HS-5 (cell line): ENCODE measurements at places on chromosomes 4 and X.

- no peak for DNase-seq
Observed at GRCh38 chrX:47170861-47171692, 22.6 kb upstream of the UBA1 start.

GRCh38 chrX:49029876-49030275 is 13.3 kb downstream of the TFE3 start:
- no peak for DNase-seq

DNA sequence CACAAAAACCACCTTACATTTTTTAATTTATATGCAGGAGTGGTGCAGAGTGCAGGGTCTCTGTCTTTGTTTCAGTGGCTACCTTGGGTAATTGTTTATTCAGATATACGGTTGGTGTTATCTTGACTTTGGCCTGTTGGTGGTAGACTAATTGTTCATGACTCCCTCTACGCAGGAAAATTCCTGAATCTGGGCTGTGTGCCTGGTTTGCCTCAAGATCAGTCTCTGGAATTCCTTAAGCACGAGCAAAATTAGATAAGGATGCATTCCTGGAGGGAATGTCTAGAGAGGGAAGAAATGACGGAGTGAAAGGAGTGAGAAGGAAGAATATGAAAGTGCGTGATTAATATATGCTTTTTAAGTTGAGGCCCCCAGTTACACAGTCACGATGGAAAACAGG is 576.9 kb upstream of the PCDH10 start:
- DNase-seq = peak; percentile 8

- DNase-seq = no peak
Observed at GRCh38 chrX:40008791-40009461, 88.8 kb downstream of the BCOR start.

DNA sequence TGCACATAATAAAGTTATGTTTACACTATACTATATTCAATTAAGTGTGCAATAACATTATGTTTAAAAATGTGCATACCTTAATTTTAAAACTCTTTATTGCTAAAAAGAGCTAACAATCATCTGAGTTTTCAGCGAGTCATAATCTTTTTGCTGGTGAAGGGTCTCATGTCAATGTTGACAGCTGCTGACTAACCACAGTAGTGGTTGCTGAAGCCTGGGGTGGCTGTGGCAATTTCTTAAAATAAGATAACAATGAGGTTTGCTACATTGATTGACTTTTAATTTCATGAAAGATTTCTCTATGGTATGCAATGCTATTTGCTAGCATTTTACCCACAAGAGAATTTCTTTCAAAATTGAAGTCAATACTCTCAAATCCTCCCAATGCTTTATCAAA is 58.6 kb downstream of the C4orf46 start:
- DNase-seq = no peak

- DNase-seq = no peak
Observed at GRCh38 chr4:109451544-109452273, 18.1 kb downstream of the SEC24B start.

- DNase-seq = no peak
Observed at GRCh38 chrX:119646515-119646914, 40.3 kb upstream of the NKRF start.

DNA sequence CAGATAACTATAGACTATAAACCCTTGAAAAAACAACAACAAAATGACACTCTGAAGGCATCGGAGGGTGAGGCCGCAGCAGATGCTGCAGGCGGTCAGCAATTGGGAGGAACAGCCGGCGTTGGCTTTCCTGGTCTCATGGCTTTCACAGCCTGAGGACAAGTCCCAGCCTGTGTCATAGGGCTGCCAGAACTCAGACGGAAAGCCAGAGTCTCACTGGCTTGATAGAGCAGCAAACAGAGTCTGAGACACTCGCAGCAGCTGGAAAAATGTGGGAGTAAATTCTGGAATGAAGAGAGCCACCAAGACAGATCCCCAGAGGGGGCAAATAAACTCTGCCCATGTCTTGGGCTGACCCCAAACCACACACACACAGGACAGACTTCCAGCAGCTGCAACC is 86.3 kb downstream of the PPP2R2C start:
- no peak for DNase-seq

- DNase-seq = no peak
Observed at GRCh38 chr4:64368741-64369140, 40.5 kb downstream of the TECRL start.

DNA sequence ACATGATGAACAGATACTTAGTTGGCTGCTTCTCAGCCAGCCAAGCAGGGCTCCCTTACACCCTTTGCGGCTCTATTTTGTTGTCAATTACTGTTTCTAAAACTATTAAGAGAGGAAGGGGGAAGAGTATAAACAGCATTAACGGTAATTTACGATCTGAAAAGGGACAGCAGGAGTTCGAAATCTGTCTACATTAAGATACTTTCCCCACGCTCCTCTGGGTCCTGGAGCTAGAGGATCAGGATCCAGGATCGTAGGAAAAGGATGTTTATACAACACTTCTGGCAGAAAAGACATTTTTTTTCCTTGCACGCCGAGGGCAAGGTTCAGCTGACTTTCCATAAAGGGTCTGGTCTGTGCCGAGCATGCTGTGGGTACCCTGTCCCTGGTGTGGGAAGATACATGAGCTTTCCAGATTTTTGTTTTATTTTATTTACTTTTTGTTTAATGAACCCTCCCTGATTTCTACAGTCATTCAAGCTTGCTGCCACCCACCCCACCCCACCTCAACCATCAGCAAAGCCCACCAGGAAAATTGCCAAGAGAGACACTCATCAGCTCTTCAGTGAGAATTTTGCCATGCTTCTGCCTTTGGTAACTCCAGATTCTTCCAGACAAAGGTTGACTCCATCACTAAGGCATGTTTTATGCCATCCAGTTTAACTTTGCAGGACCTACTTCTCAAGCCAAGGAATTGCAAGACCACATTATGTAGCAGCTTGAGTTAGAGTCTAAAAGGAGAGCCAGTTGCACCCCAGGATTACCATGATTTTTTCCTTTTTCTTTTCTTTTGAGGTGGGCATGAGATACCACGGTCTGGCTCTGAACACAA is 188.1 kb downstream of the QDPR start:
- no peak for DNase-seq

GRCh38 chr4:94409962-94410361 is 41.8 kb upstream of the PDLIM5 start:
- no peak for DNase-seq

DNA sequence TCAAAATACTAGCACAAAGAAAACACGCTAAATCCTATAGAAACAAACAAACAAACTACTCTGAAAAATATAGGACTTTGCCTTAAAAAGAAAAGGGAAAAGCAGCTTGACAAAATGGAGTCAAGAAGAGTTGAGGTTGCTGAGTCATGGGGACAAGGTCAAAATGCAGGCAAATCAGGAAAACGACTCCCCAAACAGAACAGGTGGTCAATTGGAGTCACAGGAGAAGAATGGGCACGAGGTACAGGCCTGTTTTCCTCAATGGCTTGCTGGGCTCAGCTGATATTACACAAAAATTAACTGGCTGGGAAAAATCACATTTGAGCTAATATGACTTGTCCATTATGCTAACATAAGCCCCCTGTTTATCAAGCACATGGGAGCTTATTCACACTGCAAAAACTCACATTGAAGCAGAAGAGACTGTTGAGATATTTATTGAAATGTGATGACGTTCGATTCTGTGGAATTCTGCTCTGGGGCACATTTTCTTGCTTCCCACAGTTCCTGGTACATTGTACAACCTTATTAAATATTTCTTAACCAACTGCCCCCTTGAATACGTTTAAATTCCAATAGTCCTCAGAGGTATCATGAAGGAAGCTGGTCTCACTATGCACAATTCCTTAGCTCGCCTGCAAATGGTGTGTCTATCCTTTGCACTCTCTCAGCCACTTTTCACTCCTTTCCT is 1622.1 kb downstream of the STIM2 start:
- DNase-seq = no peak

DNA sequence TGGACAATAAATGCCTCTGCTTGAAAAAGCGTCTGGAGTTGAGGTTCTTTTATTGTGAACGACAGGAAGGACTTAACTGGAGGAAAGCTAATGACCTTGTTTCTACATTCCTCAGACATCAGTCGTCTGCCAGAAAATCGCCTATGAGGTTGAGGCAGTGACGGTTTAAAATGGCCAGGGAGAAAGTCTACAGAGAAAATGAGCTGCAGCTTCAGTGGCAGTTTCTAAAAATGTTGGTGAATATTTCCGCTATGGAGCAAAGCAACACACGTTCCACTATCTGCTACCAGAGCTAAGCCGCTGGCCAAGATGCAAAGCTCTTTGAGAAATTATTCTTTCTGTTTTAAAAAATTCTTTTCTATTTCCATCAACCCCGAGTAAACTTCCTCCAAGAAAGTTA is 116.9 kb upstream of the GALNT7 start:
- DNase-seq = no peak

GRCh38 chrX:9788911-9789310 is 2.7 kb downstream of the SHROOM2 start:
- DNase-seq = no peak

GRCh38 chr4:139208404-139208945 is 31.5 kb upstream of the ELF2 start:
- peak; percentile 79 for DNase-seq
